Large intestine (tissue), 12 donors: ENCODE measurements at places on chromosomes 2 and 18. TPM values are rescaled to one million over a fixed set of nuclear protein-coding genes. Genes with fewer than 3 reads are reported as not detected.

The TEKT4 gene
- polyA plus RNA-seq = not detected

- DNase-seq = no peak
Observed at GRCh38 chr2:192288295-192288694, 93.6 kb upstream of the TMEFF2 start.

DNA sequence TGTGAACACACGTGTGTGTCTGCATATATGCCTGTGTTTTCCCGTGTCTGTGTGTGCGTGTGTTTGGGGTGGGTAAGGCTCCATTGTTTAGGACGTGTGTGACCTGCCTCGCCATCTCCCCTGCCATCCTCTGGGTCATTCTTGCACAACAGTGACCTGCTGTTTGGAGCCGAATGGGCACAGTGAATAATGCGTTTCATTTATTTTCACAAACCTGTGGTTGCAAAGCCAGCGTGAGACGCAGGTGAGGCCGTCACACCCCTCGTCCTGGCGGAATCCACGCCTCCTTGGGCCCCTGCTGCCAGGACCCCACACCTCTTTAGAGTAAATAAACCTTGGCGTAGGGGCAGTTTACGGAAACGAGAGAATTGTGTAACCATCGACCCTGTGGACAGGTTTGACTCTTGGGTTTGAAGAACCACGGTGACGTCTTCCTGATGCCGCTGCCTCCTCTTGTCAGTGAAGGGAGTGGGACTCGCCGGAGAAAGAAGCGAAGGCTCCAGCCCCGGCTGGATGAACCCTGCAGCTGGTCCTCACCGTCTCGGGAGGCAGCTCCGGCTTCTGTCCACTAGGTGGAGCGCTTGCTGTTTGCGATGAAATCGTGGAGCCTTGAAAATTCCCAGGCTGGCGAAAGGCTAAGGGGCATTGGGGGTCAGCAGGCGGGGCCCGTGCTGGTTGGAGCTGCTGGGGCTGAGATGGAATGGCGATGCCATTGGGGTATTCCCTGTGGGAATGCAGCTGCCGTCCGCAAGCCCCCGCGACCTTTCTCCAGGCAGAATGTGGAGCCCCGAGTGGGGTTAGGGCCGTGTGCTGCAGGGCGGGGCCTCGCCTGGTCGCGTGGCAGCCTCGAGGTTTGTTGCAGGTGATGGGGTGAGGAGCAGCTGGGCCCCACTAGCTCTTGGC lies 81.1 kb downstream of the RTP5 start:
- DNase-seq = peak; percentile 60

- no peak for DNase-seq
Observed at GRCh38 chr18:48864876-48865275, 85.9 kb downstream of the SMAD7 start.

DNA sequence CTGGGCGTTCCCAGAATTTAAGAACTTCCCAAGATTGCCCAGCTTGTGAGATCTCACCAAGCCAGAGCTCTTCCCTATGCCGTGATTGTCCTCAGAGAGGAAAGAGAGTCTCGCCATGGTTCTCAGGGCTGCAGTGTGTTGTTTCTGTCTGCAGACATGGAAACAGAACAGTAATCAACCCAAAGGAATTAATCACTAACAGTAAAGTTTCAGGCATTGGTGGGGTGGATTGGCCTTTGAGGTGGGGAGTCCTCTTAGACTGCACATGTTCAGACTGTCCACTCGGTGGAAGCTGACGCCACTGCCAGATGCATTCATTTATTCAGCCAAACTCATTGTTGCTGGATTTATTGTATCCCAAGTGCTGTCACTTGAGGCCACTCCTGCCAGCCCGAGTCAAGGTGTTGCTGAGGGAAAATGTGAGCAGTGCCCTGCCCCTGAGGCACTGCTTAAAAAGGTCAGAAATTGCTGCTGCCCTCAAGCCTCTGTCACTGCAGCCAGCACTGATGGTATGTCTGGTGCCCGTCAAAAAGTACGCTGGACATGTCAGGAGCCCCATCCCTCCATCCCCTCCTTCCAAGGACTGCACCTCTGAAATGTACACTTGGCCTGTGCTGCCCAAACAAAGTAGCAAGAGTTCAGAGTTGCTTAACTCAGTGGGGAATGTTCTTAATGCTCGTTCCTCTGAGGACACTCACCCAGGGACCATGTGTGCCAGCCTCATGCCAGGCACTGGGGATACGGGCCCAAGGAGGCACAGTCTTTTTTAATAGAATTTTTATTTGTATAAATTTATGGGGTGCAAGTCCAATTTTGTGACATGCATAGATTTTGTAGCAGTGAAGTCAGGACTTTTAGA lies 201.0 kb downstream of the GLI2 start:
- no peak for DNase-seq

DNA sequence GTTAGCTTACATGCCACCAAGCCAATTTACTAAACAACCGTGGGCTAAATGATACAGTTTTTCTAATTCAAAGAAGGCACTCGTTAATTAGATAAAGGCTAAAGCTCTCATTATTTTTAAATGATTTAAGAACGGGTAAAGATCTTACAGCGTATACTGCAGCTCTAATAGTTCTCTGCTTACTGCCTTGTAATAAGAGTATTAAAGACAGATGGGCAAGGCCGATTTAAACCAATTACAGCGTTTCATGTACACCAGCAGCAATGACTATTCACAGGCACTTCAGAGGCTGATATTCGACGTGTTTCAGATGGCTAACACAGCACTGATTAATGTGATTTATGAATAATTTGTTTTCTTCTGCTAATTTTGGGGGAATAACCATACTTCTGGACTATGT lies 259.3 kb downstream of the ZNF407 start:
- no peak for DNase-seq

DNA sequence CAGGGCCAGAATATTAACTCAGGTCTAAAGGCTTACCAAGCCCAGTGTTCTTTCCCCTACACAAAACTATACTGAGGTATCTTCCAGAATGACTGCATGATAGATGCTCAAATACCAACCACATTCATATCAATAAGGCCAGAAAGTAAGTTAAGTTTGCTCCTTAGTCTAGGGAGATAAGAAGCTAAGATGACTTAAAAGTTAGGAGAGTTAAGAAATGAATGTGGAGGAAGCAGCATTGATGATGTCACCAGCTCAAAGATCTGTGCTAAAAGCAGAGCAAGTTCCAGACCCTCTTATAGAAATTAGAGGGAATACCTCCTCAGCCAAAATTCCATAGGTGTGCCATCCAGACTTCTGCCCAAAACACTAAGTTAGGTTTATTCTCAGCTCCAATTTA lies 6.1 kb downstream of the PPP4R1 start:
- DNase-seq = no peak

GRCh38 chr2:28095622-28096021 lies 205.1 kb downstream of the BABAM2 start:
- DNase-seq = no peak

DNA sequence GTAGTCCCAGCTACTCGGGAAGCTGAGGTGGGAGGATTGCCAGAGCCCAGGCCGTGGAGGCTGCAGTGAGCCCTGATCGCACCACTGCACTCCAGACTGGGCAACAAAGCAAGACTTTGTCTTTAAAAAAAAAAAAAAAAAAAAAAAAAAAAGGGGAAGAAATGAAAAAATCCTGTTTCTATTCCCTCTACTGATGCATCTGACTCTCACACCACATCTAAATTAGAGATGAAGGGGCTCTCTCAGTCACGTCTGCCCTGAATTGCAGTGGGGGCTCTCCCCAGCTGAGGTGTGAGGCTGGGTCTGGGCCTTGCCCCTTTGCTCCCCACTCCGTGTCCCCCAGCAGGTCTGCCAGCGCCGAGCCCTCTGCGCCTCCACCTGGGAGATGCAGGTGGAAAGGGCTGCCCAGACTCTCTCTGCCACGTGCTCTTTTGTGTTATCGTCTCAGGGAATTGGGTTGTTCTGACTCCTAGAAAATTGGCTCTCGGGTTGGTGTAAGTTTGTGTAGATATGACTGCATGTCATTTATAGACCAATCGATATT lies 30.2 kb downstream of the TRAPPC12 start:
- DNase-seq = no peak

- no peak for DNase-seq
Observed at GRCh38 chr18:58076052-58076451, 32.0 kb downstream of the NEDD4L start.

The NEU2 gene
- polyA plus RNA-seq = not detected

DNA sequence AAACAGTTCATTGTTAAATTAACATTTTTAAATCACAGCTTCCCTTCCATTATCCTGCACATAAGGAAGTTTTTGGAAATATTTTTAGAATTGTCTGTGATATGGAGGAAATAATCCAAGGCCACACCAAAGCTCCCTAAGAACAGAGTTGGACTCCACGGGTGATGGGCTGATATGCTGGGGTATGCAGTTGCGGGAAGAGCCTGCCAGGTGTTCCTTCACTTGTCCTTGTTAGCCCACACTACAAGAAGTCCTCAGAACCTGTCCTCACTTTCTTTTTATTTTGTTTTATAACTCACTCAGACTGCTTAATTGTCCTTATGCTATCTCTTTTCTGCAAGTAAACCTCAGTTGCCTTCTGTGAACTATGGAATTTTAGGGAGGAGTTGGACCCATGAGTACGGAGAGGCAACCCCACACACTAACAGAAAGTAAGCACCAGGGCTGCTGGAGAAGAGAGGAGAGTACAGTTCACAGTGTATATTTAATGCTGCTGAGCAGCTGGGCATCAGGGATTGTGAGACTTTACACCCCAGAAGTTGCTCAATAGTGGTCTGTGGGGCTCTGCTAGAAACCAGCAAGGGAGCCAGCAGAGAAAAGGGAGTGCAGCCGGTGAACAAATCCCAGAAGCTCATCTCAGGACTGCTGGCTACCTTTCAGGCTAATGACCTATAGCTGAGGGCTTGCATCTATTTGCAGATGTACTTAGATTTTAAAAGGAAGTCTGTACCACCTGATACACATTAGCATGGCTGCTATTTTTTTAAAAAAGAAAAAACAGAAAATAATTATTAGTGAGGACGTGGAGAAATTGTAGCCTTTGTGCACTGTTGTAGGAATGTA lies 280.1 kb upstream of the STON1 start:
- DNase-seq = peak; percentile 72

GRCh38 chr2:235055891-235056516 lies 104.2 kb downstream of the SH3BP4 start:
- peak; percentile 46 for DNase-seq

DNA sequence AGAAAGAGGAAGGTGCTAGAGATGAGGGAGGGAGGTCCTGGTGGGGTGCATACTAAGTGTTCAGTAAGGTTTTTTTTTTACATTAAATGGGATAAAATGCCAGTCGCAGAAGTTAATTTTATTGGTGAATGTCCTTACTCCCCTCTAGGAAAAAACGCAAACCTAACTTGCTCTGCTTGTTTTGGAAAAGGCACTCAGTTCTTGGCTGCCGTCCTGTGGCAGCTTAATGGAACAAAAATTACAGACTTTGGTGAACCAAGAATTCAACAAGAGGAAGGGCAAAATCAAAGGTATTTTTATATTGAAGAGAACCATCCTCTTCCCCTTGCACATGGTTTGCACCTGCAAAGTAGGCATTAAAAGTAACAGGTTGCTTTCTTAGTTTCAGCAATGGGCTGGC lies 12.7 kb upstream of the IL18R1 start:
- DNase-seq = no peak

GRCh38 chr2:41993435-41993925 lies 54.3 kb upstream of the PKDCC start:
- no peak for DNase-seq

- DNase-seq = no peak
Observed at GRCh38 chr2:196468394-196468793, 171.1 kb upstream of the CCDC150 start.

- no peak for DNase-seq
Observed at GRCh38 chr2:99970292-99970868, 172.0 kb downstream of the AFF3 start.

The PTH2R gene
- 0.46 TPM for polyA plus RNA-seq

- DNase-seq = no peak
Observed at GRCh38 chr2:38658613-38659012, 7.3 kb upstream of the GALM start.

- DNase-seq = peak; percentile 57
Observed at GRCh38 chr2:195594248-195594647, 62.8 kb upstream of the SLC39A10 start.

- DNase-seq = peak; percentile 45
Observed at GRCh38 chr2:85741833-85742455, 11.8 kb upstream of the ATOH8 start.

DNA sequence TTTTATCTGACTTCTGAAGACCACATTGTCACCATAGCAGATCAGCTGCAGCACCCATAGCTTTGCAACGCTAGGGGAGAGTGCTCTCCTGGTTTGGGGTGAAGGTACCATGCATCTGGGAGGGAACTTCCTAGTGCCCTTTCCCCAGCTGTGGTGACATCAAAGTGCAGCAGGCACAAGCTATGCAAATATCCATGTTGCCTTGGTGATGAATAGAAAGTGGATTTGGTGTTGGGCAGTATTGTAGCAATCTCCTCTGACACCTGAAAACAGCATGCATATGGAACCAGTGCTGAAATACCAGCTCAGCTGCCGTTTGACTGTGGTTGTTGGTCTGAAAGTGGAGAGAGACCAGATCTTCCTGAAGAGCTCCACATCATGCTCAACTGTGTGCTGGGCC lies 37.1 kb downstream of the BCL2L11 start:
- DNase-seq = no peak

DNA sequence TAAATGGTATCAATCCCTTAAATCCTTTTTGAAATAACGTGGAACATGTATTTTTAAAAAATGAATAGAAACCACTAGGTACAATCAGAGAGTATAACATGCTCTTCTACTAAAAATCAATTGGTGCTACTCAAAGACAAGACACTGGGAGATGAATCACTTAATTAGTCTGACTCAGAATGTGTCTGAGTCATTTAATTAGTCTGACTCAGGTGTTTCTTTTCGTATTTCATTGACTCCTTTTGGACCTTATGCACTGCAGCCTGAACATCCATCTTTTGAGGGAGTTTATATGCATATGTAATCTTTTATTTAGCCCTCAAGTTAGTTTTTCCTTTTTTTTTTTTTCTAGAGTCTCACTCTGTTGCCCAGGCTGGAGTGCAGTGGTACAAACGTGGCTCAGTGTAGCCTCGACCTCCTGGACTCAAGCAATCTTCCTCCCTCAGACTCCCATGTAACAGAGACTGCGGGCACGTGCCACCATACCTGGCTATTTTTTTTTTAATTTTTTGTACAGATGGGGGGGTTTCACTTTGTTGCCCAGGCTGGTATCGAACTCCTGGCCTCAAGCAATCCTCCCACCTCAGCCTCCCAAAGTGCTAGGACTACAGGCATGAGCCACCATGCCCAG lies 26.5 kb downstream of the PPP4R3B start:
- DNase-seq = no peak

DNA sequence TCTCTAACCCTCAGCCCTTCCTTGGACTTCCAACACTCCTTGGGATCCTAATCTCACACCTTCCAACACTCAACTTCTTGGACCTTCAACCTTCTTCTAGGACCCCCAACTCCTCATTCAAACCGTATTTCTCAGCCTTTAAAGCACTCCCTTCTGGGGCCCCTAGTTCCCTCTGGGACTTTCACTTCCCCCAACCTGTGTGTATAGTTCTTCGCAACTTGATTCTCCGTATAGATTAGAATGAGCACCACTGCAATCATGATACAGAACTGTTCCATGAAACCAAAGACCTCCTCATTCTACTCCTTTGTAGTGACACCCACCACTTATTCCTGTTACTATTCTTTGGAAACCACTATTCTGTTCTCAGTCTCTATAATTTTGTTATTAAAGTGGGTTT lies 62.0 kb upstream of the NFU1 start:
- no peak for DNase-seq

GRCh38 chr2:200930947-200931626 lies 32.4 kb downstream of the ORC2 start:
- no peak for DNase-seq
